ENCODE measurements at places on chromosomes 2 and 18.
A peak's percentile ranks its signal among the peaks of the same experiment; 100 is the strongest.

DNA sequence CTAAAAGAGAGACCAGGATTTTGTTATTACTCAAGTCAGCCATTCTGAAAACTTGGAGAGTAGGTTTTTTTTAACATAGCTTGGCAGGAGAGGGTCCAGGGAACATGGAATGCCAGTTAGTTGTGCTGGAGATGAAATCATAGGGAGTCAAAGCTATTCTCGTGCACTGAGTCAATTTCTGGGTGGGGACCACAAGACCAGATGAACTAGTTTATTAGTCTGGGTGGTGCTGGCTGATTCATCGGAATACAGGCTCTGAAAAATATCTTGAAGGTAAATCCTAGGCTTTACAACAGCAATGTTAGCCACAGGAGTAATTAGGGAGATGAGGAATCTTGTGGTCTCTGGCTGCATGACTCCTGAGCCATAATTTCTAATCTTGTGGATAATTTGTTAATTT, 921.4 kb downstream of the TRIB2 start:
- DNase-seq = no peak

GRCh38 chr2:180222644-180223043, 215.5 kb upstream of the CWC22 start:
- peak; percentile 12 for DNase-seq

- DNase-seq = no peak
Measured at GRCh38 chr2:24915796-24916195, 4.2 kb downstream of the ADCY3 start.

DNA sequence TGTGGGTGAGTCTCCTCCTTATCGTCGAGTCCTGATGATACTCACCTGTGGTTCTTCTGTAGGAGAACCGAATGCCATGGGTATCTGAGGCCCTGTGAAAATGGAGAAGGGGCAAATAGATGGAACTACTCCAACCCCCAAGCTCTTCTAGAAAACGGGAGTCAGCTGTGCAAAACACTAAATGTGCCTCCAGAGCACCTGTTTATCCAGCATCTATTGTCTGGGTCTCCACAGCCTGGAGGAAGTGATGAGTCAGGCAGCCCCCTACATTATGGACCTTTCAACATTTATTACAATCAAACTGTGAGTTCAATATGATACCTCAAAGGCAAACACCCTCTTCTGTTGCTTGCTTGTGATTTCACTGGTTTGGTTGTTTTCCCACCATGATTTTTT, 9.8 kb upstream of the LRRFIP1 start:
- no peak for DNase-seq

GRCh38 chr2:39202639-39203369, 41.0 kb downstream of the CDKL4 start:
- DNase-seq = no peak

- DNase-seq = no peak
Measured at GRCh38 chr18:4335386-4335785, 119.7 kb downstream of the DLGAP1 start.

- no peak for DNase-seq
Measured at GRCh38 chr2:239114119-239114581, 266.3 kb downstream of the TWIST2 start.

- no peak for DNase-seq
Measured at GRCh38 chr2:30038419-30038818, 108.4 kb upstream of the YPEL5 start.

DNA sequence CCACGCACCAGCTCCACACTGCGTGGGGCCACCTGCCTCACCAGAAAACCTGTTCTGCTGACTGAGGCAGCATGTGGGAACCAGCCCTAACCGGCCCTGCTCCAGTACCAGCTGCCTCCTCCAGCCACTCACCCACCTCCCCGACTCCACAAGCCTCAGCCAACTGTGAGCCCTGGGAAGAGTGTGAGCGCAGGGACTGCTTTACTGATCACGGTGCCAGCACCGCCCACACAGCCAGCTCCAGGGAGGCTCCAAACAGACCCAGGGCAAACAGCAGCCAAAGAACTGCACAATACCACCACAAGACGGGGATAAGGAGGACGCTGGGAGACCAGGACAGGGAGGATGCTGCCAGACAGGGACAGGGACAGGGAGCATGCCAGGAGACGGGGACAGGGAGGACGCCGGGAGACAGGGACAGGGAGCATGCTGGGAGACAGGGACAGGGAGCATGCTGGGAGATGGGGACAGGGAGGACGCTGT, 28.4 kb downstream of the EIPR1 start:
- peak; percentile 34 for DNase-seq

- DNase-seq = no peak
Measured at GRCh38 chr2:231917280-231918066, 8.7 kb downstream of the NPPC start.

GRCh38 chr2:224206816-224207215, 167.7 kb upstream of the SERPINE2 start:
- no peak for DNase-seq

GRCh38 chr18:30852980-30853379, 189.6 kb downstream of the DSC3 start:
- peak; percentile 52 for DNase-seq

DNA sequence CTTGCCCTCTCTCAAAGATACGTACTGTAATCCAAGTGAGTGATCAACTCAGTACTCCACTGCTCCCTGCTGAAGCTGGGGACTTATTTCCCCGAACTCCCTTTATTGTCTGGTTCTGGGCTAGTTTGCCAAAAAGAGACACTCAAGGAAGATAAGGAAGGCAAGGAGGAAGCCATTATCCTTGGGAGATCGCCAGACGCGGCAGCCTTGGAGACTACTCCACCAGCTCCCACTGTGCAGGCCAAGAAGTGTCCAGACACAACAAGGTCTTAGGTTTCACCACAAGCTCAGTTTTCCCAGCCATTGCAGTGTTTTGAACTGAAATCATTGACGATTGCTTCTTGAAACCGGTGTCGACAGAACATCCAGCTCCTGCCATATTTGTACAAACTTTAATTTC, 439.6 kb upstream of the UBE2E3 start:
- DNase-seq = no peak

- no peak for DNase-seq
Measured at GRCh38 chr2:217950401-217950871, 52.4 kb downstream of the TNS1 start.

- no peak for DNase-seq
Measured at GRCh38 chr2:237863689-237864443, 4.4 kb downstream of the RAMP1 start.

DNA sequence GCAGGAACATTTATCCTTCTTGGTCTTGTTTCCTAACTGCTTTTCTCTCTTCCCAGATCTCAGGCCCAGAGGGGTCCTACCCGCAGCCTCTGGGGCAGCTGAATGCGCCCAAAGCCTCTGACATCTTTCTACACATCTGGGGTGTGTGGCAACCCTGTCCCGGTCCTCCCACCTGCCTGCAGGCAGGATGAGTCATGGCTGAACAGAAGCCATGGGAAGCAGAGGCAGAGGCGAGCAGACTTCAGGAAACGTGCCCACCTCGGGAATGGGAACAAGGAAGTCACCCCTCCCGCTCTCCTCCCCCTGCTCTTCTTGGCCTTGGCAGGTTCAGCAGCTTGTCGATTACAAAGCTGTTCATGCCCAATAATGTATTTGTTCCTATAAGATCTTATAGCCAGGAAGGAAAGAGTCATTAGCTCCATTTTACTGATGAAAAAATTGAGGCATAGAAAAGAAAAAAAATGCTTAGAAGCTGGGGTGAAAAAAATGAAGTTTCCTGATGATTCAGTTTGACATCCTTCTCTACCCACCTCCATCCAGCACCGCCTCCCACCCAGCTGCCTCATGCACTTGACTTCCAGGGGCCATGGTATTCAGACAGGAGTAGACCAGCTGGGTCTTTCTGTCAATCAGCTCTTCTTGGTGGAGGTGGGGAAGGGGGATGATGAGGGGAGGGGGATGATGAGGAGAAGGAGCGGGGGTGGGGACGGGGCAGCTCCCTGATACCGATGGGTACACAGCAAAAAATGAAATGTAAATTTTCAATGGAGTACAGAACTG, 10.4 kb upstream of the KCNF1 start:
- peak; percentile 70 for DNase-seq

- DNase-seq = no peak
Measured at GRCh38 chr2:189022492-189022891, 48.3 kb downstream of the COL3A1 start.

DNA sequence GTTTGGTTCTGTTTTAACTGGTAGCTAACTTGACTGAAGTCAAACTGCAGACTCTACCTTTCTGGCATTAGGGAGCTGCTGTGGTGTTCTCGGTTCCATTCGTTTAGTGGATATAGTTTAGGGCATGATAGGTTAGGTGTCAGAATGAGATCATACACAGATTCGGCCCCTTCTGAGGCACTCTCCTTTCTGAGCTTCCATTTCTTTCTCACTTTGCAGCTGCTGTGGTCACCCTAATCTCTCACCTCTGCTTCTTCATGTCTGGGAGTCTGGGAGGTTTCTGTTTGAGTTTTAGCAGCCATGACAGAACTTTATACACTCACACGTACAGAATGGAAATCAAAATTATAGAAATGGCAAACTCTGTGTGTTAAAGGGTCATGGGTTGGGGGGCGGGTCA, 122.8 kb downstream of the ATP9B start:
- DNase-seq = no peak

- no peak for DNase-seq
Measured at GRCh38 chr2:97267411-97268074, 154.6 kb downstream of the ANKRD36 start.

DNA sequence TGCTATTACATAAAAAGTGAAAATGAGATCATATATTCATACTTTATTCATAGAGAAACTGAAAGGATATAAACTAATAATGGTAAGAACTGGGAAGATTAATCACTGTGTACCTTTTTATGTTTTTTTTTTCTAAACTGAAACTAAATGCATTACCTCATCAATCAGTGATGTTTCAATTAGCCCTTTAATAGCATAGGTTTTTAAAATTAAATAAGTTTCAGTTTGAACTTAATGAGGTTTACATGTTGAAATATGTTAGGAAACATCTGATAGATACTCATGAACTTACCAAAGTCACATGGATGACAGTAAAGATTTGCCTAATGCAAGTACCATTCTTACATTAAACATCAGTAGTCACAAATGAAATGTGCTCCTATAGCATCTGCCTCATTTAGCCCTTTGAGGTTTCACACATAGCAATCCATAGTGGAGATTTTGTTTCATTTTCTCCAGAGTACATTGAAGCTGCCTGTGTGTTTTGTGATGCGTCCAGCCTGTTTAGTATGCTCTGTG, 8.9 kb downstream of the MAPRE2 start:
- DNase-seq = no peak

DNA sequence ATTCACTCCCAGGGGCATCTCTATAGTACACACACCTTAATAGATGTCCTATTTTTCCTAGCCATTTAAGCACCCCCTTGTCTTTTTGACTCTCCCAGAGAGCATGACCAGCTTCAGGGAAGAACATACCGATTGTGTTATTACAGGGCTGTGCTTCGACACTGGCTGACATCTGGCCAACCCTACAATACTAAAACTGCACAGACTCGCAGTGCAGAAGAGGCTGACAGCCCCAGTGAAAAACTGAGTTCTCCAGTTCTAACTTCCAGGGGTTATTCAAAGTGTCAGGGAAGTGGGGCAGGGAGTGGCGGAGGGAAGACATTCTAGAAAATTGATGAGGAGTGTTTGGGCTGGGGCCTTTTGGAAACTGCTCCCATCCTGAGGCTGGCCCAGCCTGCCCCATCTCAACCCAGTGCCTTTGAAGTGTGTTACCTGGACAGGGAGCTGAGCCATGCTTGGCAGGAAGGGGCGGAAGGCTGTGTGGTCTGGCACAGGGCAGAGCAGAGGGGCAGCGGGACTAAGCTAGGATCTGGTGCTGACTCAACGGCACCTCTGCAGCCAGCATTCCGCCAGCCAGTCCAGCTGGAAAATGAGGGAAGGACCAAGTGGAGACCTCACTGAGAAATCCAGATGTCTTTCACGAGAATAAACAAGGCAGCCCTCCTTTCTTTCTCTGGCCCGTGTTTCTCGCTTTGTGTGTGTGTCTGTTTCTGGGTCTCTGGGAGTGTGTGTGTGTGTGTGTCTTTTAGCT, 15.4 kb upstream of the IGFBP5 start:
- DNase-seq = no peak

- peak; percentile 89 for DNase-seq
Measured at GRCh38 chr2:64952511-64953482, 36.4 kb upstream of the SLC1A4 start.

GRCh38 chr2:127199223-127199622, 20.9 kb downstream of the CYP27C1 start:
- no peak for DNase-seq

DNA sequence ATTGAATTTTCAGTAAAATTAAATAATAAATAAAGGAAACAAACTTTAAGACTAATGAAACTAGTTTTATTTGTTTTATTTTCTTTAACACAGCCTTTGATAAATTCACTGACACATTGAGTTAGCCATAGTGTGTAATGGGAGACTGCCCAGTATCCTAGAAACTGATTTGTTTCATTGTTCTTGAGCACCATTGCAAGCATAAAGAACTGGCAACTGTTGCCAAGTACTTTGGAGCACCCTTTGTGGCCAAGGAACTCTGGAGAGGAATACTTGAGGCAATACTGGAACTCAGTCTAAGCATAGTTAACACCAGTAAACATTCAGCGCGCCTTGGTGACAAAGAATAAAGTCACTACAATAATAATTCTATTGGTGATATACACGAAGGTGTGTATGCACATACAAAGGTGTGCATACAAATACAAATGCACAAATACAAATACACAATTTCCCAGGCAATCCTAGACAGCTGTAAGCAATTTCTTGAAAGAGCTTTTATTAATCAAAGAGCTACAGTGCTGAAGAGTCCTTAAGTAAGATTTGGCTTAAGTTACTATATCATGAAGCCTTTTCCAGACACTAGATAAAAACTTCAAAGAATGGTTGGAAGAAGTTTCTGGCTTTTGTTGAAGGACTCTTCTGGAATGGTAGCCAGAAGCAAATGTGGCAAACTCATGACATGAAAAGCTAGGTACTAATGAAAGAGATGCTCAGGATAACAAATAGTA, 1371.2 kb downstream of the LRP1B start:
- DNase-seq = no peak

DNA sequence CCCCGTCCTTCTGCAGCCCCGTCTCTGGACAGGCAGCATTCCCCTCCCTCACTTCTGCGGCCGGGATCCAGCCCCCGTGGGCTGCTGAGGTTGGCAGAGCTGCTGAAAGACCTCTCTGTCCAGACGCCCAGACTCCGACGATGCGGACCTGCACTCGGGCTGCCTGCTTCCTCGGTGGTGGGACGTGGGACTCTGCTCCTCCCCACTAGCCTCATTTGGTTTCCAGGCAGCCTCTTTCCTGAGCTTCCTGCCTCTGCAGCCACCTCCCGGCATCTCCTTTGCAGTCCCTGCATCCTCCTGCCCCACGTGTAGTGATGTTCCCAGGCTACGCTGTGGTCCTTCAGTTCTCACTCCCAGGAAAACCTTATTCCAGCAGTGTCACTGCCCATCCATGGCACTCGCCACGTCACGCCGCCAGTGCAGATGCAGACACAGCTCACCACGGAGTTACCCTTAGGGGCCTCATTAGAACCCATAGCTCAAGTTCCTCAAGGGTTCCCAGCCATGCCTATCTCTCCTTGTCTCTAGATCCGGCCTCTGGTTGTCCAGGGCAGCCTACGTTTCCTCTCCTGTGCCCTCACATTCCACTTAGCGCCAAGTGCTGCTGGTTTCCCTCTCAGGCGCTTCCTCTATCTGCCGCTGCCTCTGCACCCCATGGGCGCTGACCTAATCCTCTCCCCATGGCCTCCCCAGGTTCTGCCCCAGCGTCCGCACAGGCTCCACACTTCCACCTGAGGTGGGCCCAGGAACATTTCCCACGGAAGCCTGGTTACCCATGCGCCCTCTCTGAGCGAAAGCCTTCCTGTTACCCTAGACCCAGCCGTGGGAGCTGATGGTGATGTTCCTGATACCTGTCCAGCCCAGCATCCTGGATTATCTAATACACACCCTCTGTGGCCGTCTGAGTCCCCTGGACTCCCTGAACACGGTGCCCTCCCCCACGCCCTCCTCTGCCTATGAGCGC, 318.3 kb upstream of the MYT1L start:
- DNase-seq = no peak
